ENCODE measurements at places on chromosomes 5 and 9.

DNA sequence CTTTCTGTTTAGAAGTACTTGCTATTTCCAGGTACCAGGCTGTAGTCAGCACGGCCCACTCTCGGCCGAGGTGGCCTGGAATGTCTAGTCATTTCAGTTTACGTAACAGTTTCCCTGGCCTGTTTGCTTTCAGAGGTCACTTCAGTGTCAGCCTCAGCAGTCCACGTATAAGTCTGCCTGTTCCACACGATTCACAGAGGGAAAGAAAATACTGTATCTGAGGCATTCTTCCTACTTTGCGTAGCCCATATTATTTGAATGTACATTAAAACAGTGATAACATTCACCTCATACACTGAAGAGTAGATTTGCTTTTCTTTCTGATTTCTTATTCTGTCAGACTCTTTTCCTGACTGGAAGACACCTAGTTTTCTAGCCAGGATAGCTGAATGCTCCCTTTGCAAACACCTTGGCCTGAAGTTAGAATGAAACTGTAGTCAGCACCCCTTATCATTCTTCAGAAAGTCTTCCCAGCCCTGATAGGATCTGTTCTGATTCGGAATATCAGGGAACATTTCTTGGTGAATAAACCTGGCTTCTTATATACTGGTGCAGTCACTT lies 140.9 kb downstream of the AOPEP start:
- DNase-seq, result no peak

GRCh38 chr5:22053195-22053594 lies 799.9 kb downstream of the CDH12 start:
- peak; percentile 3 for DNase-seq

GRCh38 chr5:135140446-135141204 lies 106.6 kb upstream of the PITX1 start:
- peak; percentile 22 for DNase-seq

DNA sequence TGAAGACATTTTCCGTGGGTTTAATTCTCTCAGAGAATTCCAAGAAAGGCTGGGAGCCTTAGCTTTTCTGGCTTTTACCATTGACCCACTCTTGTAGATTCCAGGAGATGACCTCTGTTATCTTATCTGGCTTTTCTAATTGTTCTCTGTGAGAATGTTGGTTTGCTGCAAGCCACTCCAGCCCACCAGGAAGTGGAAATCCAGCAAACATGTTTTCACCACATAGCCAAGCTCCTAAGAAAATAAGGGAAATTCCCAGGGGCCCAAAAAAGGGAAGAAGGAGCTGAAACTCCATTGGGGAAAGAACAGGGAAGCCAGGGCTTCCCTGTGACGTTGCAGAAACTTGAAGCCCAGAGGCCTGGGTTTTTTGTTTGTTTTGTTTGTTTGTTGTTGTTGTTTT lies 19.7 kb downstream of the GPR107 start:
- no peak for DNase-seq

DNA sequence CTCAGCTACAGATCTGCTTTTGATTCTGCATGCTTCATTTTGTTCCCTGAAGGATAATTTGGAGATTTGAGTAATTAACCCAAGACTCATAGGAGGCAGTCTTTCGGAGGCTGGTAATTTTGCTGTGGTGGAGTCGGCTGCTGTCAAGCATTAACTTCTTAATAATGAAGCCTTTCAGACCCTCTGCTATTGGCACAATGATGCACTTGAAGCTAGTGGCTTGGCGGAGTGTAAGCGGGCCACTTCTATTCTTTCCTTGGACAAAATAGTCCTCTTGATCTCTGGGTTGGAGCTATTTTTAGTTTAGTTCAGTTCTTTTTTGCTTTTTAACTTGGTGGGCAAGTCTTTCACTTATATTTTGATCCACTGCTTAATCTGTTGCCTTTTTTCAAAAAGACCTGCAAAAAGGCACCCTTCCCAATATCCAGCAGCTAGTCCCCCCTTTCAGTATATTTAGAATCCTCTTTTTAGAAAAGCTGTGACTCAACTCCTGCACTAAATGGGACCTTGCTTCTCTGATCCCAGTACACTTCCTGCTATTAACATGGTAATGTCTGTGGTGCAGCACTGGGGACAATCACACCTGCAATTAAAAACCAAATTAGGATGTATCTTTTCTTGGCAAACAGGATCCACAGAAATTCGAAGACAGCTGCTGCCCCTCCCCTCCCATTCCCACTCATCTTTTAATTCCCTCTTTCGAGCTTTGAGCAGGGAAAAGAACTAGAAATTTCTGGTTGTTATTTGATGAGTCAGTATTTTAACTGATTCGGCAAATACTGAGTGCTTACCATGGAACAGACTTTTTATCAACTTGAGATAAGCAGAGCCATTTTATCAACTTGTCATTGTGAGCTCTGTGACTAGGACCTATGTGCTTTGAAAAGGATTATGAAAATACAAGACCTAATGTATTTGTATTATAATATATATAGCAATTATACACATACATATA lies 169.4 kb upstream of the ANKRD55 start:
- DNase-seq, result no peak
